ENCODE measurements at places on chromosomes 2 and 18.

- no peak for DNase-seq
Measured at GRCh38 chr2:159476329-159476728, 140.0 kb downstream of the BAZ2B start.

- peak; percentile 69 for DNase-seq
Measured at GRCh38 chr2:55364189-55365055, 55.2 kb downstream of the CCDC88A start.

- no peak for DNase-seq
Measured at GRCh38 chr2:124566518-124566970, 541.5 kb downstream of the CNTNAP5 start.

GRCh38 chr2:28991460-28991859 is 10.4 kb downstream of the TOGARAM2 start:
- peak; percentile 40 for DNase-seq

DNA sequence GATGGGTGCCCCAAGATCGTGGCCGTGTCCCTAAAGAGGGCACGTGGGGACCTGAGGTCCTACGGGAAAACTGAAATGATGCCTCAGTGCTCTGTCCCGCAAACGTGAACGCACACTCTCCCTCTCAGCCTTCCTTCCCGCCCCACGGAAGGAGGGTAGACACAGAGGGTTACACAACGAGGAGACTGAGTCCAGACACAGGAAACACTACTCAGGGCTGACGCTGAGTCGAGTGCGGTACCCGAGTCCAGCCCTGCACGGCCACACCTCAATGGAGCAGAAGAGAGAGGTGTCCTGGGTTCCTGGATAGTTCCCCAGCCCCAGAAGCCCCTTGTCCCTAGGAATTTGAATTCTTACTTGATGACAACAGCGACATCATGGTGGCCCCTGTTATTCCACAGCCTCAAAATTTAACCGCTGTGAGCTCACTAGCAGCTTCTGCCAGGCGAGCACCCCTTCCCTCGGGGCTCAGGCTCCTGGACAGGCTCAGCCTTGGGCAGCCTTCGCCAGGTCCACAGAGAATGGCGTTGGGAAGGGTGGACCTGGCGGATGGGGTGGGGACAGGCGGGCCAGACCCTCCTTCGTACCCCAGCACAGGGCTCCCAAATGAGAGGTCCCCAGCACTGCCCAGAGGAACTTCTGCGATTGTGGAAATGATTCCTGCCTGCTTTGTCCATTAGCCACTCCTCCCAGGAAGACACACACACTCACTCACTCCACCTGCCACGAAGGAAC is 980 bp upstream of the RNPEPL1 start:
- peak; percentile 25 for DNase-seq

DNA sequence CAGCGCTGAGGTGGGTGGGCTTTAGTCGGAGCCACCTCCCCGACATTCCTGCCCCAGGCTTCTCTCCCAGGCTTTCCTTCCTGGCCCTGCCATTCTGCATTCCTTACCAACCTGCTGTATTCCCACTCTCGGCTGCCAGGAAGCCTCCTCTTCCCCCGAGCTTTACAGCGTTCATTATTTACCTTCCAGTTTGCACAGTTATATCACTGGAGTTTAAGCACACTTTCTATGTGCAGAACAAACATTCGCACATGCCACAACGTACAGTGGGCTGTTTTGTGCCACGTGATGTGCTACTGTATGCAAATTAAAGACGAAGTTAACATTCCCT is 246.3 kb downstream of the SOX11 start:
- no peak for DNase-seq

DNA sequence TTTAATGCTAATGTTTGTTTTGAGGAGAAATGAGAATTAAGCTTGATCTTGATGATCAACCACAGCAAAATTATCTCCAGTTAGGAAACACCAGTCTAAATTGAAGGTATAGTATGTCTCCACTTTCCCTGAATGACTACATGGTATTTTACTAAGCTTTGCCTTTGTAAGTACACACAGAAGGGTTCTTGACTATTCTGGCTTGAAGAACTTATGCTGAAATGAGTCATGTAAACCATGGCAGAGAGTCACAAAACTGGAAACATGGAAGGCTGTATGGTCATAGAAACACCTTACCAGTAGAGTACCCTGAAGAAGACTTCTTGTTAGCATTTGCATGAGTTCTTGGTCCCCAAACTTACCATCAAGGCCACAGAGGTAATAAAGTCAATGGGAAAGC is 250.5 kb downstream of the SLC8A1 start:
- DNase-seq = no peak

GRCh38 chr2:96146153-96146880 is 1.1 kb upstream of the DUSP2 start:
- DNase-seq = peak; percentile 97

Measured in suppressor macrophage treated with lipopolysaccharide for 1 hour (primary cell).